ENCODE measurements at places on chromosomes 4 and X.

DNA sequence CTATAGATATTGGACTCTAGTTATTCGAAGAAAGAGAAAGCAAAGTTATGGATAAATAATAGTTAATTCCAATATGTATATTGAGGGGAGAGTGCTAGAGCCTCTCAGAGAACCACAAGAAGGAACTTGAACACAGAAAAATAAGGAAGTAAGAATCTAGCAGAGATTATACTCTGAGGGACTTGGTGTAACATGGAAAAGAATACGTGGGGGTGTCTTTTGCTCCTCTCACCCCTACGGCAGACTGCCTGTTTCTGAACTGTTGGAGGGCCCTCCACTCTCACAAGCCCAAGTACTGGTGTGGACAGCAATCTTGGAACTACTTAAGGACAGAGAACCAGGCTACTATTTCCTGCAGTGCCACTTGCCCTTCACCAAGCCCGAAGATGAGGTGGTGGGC, 1174.4 kb upstream of the PCDH10 start:
- DNase-seq = no peak

GRCh38 chrX:22032084-22032483, at the start of gene PHEX:
Gene PHEX (plus strand): TSS chrX:22032325. CDS start chrX:22033006, 681 bp downstream.
- DNase-seq = no peak

DNA sequence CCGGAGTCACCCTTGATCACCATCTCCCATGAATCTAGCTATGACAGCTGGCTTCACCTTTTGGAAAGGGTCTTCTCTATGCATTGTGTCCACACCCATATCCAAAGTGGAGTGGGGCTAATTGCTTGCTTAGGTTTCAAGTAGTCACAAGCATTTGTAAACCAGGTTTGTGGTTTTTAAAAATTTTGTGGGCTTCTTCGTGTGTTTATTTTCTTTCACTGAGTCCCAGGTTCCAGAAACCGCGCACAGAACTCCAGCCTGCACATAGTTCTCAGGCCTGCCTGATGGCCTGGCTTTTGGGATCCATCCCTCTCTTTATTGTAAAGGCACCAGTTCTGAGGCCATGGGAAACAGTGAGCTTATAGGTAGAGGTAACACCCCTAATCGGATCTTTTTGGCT, 70.2 kb upstream of the TLR3 start:
- DNase-seq = no peak

- DNase-seq = no peak
These were observed 20.9 kb downstream of the HMGB3 start for GRCh38 chrX:151004085-151004484.

DNA sequence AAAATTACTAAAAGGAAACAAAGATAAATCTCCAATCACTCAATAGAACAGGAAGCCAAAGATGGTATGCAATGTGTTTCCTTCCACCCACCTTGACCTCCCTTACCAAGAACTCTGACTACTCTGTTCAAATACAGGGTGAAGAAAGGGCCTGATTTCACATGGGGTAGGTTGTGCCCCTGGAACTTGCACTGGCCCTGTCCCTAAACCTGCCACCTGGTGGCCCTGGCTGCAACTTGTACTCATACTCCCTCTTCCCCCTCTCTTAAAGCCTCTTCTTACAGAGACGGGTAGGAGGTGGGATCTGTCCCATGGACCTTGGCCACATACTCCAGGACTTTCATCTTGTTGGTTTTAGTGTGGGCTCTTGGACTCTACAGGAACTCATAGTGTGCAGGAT, 17.3 kb upstream of the TMEM185A start:
- DNase-seq = no peak

GRCh38 chr4:163548481-163549243, 54.2 kb downstream of the TMA16 start:
- no peak for DNase-seq
